NCI-H1436 treated with DMSO at 0.1 percent for 48 hours (cell line): ENCODE measurements at places on chromosomes 7 and 10.

- DNase-seq = no peak
Observed at GRCh38 chr10:89923661-89924060, 222.3 kb downstream of the KIF20B start.

DNA sequence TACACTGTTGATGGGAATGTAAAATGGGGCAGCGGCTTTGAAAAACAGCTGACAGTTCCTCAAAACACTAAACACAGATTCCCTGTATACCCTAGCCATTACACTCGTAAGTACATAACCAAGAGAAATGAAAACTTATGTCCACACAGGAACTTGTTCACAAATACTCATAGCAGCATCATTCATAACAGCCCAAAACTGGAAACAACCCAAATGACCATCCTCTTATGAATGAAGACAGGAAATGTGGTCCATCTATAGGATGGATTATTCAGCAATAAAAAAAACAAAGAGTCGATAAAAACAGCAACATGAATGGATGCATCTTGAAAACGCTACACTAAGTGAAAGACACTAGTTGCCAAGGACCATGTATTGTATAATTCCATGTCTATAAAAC, 23.7 kb downstream of the NMT2 start:
- DNase-seq = no peak

- DNase-seq = no peak
Observed at GRCh38 chr7:55088620-55089019, 69.8 kb downstream of the EGFR start.

DNA sequence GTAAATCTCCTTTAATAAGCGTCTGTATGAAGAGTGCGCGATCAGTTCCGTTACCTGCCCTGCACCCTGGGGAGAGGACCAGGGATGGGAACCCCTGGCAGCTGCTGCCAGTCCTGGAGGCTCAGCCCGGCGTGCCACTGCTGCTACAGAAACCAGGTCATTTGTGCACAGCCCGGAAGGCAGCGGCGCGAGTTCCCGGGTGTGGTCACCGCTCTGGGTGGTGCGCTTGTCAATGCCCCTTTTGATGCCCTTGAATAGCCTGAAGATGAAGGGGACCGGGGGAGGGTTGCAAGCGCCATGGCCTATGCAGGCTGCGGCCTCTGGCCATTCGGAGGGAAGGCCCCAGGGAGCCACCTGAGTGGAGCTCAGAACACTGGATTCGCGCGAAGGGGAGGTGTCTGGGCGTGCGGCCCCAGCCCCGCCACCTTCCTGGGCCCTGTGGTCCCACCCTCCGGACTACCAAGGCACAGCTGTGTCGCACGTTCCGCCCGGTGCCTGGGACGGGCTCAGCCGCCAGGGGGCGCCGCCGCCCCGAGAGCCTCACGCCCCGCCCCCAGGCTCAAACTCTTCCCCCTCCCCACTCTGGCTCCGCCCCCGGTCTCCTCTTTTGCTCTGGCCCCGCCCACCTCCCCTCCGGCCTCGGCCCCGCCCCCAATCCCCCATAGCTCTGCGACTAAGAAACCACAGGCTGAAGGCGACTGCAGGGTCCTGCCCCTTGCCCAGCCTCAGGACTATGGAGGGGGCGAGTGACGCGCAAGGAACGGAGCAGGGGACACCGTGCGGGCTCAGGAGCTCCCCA, 16.5 kb downstream of the AP5Z1 start:
- DNase-seq = no peak

DNA sequence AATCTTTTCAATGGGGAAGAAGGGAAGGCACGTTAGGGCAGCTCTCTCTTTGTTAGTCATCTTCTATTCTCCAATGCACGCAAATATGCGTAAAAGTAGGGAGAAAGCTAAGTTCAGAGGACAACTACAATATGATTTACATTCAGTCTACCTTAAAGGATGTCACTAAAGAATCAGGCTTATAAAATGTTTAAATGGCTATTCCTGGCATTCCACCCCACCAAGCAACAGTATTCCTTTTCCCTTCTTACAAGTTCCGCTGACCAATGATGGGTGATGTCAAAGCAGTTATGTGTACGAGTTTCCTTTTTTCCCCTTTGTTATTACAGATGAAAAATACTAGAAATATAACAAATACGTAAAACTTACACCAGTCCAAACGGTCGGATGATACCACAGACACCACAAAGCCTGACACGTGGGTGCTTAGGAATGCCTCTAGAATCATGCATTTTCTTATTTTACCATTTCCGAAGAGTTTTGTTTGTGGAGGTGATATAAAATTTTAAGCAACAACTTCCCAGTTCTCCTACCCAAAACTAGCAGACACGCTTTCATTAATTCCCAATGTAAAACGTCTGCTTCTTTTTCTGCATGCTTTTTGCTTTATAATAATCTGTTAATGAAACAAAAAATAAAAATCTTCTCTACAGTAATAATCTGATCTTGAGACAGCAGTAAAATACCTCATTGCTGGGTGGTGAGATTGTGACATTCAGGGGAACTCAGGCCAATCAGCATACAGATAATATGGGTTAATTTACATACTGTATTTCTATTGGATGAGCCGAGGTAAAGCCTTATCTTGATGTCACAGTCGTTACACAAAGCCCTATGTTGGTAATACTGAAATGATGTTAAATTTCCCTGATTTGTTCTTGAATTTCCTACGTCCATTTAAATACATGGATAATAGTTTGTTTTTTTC, 708 bp upstream of the GPR85 start:
- peak; percentile 53 for DNase-seq

DNA sequence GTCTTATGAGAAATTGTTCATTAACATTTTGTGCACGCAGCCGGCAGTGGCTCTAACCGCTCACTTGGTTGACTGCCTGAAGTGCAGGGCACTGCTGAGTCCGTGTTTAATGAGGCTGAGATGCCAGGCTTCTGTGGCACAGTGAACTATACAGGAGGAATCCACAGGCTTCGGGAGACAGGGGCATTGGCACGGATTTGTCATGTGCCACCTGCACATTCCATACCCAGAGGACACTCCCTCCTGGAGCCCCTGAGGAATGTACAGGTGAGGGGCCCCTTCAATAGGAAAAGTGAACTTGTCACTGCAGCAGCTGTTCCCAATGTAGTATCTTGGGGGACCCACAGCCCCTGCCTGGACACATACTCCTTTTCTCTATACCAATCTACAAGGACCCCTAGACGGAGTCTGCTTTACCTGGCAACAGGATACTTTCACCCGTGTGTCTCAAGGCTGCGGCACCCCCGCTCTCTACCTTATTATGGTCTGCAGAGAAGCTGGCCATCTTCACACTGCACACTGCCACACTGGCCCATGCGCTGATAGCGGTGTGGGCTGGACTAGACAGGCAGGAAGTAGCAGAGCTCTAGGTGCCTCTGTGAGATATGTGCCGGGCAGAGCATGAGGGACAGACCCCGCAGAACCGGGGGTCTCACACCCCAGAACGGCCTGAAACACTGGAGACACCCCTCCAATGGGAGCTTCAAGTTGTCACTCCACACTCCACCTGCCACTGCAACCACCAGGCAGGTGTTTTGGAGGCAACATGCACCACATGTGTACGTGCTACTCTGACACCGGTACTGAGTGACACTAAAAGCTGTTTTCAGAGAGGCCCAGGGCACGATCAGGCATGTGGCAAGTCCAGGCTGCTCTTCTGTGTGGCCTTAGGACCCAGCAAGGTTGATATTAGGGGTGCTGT, 71.4 kb upstream of the RHEB start:
- DNase-seq = no peak

- no peak for DNase-seq
Observed at GRCh38 chr10:63576501-63576900, 55.3 kb downstream of the REEP3 start.

DNA sequence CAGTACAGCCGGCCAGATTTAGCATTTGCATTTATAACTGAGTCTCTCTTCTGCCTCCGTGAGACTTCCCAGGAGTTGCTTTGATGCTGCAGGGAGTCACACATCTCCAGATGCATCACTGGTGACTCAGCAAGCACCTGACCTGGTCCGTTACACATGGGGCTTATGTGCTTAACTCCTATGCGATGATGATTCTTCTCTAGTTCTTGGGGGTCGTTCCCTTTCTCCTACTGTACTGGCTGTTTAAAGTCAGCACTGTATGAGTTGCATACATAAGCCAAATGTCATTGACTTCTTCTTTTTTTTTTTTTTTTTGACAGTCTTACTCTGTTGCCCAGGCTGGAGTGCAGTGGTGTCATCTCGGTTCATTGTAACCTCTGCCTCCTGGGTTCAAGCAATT, 13.0 kb upstream of the AKR1E2 start:
- no peak for DNase-seq

GRCh38 chr7:104584620-104585019, 256.2 kb downstream of the LHFPL3 start:
- DNase-seq = no peak
